ENCODE measurements at places on chromosomes 2 and 18.

DNA sequence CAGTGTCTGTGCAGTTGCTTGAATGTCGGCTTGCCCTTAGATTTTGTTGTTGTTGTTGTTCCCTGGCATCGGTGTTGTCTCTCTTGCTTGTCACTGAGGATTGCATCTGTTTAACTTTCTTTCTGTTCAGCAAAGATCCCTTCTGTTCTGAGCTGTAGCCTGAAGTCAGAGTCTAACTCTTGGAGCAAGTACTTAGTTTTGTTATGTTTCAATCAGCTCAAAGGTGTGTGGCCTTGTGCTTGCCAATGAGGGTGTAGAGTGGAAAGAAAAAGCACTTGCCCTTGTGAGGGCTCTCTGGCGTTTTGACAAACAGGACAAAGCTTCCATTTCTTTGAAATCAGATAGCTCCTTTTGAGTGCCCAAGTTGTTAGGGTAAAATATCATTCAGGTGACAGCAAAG, 757.1 kb upstream of the CDH7 start:
- no peak for DNase-seq

DNA sequence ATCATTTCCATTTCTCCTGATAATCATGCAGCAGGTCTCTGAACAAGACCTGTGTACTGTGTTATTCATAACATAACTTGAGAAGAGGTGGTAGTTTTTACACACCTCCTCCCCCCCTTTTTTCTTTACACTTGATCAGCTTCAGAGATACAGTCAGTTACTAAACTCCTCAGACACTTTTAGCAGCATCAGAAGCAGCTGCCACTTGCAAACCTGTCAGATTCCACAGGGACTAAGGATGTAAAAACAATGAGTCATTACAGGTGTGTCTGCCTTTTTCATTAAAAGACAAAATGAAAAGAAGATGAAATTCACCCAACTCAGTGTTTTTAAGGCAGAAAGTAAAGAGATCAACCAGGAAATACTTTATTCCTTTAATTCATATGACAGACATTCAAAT, 254.0 kb downstream of the NRXN1 start:
- no peak for DNase-seq

GRCh38 chr2:15814403-15814802, 125.9 kb upstream of the MYCN start:
- DNase-seq: no peak

- no peak for DNase-seq
Observed at GRCh38 chr18:64693766-64694165, 544.9 kb upstream of the LINC00305 start.

DNA sequence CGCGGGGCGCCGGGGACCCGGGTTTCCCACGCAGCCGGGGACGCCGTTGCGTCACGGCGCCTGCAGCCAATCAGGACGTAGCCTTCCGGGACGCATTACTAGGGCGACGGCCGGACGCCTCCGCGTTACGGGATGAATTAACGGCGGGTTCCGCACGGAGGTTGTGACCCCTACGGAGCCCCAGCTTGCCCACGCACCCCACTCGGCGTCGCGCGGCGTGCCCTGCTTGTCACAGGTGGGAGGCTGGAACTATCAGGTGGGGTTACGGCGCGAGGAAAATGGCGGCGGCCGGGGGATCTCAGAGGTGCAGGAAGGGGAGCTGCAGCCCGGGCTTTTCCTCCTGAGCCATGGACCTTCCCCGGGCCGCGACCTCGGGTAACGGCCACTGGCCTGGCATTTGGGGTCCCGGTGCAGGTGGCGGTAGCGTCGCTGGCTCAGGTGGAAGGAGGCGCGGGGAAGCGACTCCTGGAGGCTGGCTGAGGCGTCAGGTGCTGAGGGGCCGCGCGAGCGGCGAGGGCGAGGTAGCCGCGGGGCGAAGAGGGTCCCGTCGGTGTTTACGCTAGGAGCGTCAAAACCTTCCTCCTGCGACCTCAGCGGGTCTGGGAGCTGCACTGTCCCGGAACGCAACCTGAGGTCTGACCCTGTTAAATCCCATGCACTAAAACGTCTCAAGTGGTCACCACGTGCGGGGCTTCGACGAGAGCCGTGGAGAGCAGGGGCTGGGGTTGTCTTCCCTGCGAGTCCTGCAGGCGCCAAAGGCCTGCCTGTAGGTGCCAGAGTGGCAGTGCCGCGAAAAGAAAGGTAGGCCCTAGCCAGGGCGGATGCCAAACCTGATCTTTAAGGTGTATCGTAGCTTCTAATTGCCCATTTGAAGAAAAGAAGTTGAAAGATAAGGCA, at the start of gene LCLAT1:
LCLAT1 (plus strand) TSS at position 98 of the 897 bp plus-strand sequence. CDS start 78,345 bp downstream, outside the sequence.
- peak; percentile 62 for DNase-seq

- no peak for DNase-seq
Observed at GRCh38 chr2:215098875-215099274, 39.6 kb downstream of the ABCA12 start.

DNA sequence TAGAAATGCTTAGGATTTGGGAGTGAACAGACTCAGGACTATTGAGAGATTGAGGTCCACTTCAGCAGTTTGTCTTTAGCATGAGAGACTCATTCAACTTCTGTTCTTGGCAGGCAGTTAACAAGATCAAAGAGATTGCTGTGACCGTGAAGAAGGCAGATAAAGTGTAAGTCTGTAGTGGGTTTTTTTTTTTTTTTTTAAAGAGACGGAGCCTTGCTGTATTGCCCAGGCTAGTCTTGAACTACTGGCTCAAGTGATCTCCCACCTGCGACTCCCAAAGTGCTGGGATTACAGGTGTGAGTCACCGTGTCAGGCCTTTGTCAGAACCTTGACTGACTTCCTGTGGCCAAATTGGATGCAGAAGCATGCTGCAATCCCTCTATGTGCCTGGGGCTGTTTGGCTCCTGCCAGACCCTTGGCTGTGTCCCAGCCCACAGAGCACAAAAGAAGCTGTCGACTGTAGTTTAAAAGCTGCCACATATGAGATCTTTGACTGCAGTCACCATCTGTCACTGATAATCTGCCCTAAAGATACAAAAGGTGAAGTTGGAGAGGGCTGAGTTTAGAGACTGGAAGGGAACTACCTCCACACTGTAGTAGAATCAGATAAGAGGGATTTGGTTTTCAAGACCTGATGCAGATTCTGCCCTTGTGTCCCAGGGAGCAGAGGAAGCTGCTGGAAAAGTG, 9.9 kb downstream of the CCT7 start:
- no peak for DNase-seq
